ENCODE measurements at places on chromosomes 2 and 18.
A peak's percentile ranks its signal among the peaks of the same experiment; 100 is the strongest.

DNA sequence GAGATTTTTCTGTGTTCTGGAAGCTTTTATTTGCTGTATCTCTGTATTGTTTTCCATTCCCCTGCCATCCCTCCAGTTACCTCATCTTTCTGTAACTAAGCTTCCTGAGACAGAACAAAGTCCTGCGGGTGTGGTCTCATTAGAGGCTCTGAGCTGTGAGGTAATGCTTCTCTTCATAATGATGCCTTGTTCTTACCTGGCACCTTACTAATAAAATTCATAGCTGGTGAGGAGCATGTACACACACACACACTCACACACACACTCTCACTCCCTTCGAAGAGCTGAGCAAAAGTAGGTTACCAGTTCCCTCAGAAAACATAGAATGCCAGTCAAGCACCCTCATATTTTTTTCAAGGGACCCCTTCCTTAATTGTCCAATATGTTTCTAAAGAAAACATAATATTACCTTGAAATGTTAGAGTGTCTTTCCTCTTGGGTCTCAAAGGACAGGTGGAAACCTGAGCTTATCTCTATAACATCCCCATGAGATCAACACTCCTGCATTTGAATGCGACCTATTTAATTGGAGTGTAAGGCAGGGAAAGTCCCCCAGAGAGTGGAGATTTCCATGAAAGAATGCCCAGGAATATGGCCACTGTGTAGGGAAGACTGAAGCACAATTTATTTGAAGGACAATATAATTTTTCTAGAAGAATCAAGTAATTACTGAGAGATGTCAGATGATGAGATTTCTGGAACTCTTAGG lies 161.6 kb upstream of the NCK2 start:
- DNase-seq = no peak

DNA sequence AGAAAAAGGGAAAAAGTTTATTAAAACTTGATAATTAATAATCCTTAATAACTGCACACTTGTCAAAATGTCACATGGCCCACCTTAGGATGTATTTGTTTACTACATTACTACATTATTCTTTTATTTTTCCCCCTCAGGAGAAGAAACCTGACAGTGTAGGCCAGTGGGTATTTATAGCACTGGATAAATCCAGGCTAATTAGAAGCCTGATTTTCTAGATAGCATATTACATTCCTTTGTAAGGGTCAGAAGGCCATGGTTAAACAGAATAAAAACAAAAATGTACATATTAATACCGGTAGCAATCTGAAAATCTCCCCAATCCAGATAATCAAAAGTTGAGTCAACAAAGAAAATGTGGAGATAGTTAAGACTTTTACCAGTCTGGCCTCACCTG lies 21.5 kb upstream of the KIDINS220 start:
- DNase-seq = no peak

- DNase-seq = no peak
Observed at GRCh38 chr2:26757873-26758789, 6.0 kb upstream of the SLC35F6 start.

DNA sequence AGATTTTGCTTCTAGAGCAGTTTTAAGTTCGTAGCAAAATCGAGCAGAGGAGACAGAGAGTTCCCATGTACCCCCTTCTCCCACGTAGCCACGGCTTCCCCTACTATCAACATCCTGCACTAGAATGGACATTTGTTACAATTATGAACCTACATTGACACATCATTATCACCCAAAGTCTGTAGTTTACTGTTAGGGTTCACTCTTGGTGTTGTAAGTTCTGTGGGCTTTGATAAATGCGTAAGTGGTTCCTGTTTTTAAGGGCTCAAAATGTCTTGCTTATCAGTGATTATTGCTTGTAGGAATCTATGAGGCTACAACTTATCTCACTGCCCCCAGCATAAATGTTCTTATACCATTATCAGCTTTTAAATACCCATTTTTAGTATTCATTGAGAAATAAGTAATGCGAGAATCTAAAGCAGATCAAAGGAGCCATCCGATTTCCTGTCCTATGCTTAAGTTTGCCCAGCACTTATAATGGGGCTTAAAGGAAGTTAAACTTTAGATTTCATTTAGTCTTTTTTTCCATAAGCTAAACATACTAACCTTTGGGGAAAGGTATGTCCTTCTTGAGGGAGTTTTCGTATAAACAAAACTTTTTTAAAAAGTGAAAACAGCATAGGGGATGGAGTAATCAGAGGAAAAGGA lies 118.7 kb downstream of the HAUS1 start:
- DNase-seq = no peak

- DNase-seq = no peak
Observed at GRCh38 chr2:220789961-220790360, 782.1 kb downstream of the EPHA4 start.

- no peak for DNase-seq
Observed at GRCh38 chr2:17476064-17476463, 42.2 kb downstream of the RAD51AP2 start.

DNA sequence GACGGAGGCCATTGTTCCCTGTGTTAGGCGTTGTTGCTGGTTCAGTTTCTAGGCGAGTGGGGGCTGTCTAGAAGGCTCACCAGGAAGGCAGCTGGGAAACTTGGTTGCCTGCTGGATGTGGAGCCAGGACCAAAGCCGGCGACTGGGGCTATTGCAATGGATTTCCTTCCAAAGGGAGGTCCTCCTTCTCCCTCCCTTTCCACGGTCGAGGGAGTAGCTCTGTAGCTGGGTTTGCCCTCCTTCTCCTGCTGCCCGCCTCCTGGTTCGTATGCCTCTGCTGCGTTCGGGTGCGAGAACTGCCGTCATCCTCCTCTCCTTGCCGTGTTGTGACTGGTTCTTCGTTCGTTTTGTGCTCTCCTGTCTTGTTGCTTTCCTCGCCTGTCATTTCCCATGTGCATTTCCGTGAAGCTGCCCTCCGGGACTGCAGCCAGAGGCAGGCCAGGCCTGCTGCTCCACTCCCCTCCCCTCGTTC lies 203.4 kb downstream of the NEDD4L start:
- no peak for DNase-seq

- peak; percentile 90 for DNase-seq
Observed at GRCh38 chr2:205682239-205682970, at the start of gene NRP2. Gene NRP2 (plus strand): TSS chr2:205682501. CDS start chr2:205683291, 790 bp downstream.

DNA sequence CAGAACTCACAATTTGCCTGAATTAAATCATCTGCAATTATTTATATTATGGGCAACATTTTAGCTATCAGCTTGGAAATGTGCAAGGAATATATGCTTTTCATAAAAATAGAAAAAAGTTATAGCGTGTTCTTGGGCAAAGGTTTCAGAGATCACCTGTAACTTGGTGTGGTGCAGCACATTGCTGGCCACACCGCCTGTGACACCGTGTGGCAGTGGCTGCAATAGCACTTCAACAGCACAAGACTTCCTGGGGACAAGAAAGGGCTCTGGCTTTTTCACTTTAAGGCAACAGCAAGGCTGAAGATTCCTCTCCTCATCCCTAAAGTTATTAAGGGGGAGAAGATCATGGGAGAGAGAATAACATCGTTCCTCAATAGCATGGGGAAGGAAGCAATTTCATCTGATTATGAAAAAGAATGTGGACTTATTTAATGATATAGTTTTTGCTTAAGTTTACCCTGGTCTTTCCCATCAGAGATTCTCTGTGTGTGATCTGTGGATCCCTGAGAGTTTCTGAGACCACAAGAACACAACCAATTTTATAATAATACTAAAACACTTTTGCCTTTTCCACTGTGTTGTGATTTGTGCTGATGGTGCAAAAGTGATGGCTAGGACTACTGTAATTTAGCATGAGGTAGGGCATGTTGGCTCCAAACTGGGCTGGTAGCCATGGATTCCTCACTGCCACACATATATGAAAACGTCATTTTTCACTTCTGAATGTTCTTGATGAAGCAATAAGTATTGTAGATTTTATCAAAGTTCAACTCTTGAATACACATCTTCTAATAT lies 15.0 kb upstream of the SERPINB3 start:
- no peak for DNase-seq

DNA sequence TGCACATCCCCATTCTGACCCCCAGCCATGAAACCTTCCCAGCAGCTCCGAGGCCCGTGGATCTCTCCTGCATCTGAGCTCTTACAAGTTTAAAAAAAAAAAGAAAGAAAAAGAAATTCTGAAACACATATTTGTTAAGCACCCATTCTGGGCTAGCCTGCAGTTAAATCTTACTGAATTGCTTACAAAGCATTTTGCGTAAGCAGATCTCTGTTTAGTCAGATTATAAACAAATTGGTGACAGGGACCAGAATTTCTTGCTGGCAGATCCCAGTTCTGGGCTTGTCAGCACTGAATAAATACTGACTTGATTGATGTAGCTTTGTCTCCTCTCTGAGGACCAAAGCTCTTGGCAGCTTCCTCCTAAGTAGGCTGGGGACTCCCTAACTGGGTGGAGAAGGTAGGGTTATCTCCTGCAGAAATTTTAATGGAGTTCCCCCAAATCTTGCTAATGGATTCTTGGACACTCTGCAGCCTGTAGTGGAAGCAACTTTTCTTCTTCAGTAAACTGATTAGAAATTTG lies 160.9 kb downstream of the MIB1 start:
- DNase-seq = no peak

DNA sequence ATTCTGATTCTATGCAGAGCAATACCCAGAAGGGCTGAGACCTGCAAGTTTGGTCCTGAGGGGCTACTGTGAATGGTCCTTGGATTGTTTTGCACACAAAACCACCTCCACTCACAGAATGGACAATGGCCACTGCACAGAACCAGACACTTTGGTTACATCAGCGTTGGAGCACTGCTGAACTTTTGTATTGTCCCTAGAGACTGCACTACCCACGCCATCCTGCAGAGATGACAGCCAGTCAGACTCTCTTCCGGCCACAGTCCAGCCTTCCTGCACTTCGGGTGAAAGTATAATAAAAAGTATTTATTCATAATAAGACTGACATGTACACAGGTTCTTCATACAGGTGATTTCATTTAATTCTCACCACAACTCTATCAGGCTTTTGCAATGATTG lies 35.7 kb downstream of the CELF4 start:
- DNase-seq = no peak

DNA sequence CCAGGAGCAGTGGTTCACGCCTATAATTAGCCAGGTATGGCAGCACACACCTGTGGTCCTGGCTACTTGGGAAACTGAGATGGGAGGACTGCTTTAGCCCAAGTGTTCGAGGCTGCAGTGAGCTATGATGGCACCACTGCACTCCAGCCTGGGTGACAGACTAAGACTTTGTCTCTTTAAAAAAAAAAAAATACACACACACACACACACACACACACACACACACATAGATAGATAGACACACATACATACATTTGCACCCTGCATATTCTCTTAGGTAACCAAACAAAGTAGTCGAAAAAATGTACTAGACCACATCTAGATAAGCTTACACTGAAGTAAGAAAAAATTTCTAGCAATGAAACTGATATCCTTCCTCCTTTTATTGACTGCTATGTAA lies 86.8 kb downstream of the OLA1 start:
- DNase-seq = no peak

GRCh38 chr2:179226203-179226960 lies 38.2 kb downstream of the SESTD1 start:
- DNase-seq = no peak

DNA sequence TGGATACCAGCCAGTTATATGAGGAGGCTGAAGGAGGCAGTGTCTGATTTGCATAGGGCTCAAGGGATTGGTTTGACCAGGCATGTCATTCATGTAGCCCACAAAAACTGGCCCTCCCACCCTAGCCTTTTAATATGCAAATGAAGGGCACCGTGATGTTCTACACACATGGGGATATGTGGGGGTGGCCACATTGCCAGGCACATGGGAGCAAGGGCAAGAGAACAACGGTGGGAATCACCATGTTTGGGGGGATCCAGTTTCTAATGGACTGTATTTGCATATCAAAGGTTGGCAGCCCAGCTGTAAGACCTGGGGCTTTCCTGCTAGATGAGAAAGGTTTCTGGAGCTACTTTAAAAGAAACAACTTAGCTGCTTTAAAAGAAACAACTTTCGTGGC lies 65.1 kb upstream of the SLC25A52 start:
- no peak for DNase-seq

GRCh38 chr2:25421820-25422411 lies 80.2 kb upstream of the DNMT3A start:
- no peak for DNase-seq

- DNase-seq = no peak
Observed at GRCh38 chr2:151922845-151923666, 94.8 kb upstream of the ARL5A start.

DNA sequence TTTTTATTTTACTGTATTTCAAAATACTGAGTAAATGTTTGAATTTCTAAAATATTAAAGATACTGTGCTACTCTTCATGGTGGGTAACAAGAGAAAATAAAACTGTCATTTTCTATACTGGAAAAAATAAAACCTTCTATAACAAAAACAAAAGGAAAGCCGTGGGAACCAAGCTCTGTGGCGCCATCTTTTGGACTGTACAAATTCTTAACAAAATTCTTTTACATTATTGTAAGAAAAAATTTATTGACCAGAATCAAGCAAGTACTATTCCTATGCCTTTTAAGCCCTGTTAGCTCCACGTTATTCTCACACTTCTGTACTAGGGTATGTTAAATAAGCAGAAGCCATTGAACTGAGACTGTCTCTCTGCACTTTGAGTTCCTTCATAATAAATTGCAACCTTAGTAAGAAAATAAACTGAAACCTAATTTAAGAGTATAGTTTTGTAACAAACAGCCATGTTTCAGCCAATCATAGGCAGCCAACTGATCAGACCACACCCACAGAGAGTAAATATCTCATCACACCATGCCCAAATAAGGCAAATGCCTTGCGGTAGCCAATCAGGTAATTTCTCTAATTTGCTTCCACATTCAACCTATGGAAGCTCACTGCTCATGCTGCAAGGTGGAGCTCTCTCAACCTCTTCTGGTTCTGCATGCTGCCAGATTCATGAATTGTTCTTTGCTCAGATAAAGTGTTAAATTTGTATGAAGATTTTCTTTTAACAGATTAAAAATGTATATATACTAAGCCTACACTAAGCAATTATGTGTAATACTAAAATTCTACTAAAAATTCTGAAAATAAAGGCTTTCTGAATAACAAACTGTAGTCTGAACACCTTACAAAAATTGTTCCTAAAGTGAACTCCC lies 42.2 kb downstream of the HIBCH start:
- DNase-seq = no peak

- peak; percentile 28 for DNase-seq
Observed at GRCh38 chr2:16152071-16152927, 211.9 kb downstream of the MYCN start.

GRCh38 chr2:197086500-197086899 lies 160.0 kb upstream of the PGAP1 start:
- DNase-seq = no peak

GRCh38 chr2:204846471-204846870 lies 301.2 kb downstream of the PARD3B start:
- no peak for DNase-seq

DNA sequence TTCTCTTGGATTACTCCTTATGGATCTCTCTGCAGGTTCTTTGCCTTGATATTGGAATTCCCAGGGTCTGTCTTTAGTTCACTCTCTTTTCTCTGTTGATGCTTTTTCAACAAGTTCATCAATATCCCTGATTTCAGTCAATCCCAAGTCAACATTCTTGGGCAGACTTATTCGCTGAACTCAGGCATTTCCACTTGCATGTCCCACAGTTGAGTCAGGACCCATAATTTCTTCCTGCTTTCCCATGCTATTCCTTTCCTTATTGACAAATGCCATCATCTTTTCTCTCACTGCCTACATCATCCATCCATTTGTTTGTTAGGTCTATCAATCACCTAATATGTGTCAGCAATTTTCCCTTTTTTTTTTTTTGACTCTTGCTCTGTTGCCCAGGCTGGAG lies 11.6 kb downstream of the GPD2 start:
- no peak for DNase-seq

- no peak for DNase-seq
Observed at GRCh38 chr2:9299161-9300100, 92.8 kb downstream of the ASAP2 start.

GRCh38 chr18:61503688-61504087 lies 170.5 kb downstream of the CDH20 start:
- no peak for DNase-seq
